ENCODE measurements at places on chromosomes 2 and 18.

DNA sequence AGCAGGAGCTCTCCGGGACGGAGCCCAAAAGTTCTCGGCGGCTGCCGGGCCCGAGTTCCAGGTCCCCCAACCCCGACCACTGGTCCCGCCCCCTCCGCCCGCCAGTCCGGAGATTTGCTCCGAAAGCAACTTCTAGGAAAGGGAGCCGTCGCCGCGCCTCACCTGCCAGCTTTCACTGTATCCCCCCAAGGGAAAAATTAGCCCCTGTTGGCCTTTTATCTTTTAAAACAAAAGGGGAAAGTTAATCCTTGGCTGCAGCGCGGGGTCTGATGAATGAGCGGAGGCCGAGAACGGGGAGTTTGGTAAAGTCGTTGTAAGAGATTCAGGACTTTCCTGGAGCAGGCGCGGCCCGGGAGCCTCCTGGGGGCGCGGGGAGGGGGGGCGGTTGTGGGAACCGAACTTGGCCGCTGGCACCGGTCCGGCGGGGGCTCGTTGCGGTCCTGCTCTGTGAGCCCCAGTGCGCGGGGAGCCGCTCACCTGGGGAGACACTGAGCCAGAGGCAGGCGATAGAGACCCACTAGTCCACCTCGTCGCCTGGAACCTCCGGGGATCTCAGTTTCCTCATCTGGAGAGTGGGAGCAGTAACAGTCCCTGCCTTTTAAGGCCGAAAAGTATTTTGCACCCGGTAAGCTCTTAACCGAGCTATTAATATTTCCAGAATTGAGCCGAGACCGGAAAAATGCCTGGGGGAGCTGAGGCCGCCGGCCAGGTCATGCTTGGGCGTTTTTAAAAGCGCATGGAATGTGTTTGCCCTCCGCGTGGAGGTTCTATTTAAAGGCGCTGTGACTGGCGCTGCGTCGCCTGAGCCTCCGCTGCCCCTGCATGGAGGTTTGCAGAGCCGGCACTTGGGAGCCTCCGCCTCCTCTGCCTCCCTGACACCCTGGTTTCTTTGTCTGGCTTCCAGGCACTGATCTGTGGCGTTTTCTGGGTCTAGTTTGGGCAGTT, 1.1 kb downstream of the EFHD1 start:
- no peak for DNase-seq

GRCh38 chr2:55482186-55482884, 37.2 kb upstream of the CFAP36 start:
- no peak for DNase-seq

DNA sequence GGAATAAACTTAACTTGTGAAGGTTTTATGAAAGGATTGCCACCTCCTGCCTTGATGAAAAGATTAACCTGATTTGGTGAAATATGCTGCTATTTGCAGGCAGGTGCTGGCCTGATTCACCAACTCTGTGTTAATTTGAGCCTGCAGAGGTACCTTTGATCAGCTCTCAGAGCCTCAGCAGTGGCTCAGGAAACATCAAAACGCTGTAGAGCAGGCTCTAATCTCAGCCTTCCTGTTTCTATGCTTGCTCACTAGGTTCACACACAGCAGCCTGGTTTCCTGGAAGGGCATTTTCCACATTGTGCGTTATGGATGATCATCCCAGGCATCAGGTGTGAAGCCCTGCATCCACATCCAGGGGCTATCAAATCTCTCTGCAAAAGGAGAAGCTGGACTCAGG, 16.9 kb downstream of the TGIF1 start:
- DNase-seq: no peak

DNA sequence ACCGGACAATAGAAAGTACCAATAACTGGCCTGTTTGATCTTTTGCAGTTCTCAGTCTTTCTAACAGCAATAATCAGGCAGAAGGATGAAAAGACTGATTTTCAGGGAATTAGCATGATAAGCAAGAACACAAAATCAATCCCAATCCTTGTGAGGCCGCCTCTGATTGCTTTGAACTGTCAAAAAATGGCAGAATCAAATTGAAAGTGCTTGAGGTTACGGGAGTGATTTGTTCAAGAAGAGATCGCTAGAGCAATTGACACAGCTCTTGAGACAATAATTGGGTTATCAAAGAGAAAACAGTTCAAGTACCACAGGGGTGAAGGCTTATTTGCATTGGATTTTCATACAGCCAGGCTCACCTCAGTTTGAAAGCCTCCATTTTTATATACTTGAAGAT, 663.4 kb downstream of the ARHGAP15 start:
- no peak for DNase-seq

DNA sequence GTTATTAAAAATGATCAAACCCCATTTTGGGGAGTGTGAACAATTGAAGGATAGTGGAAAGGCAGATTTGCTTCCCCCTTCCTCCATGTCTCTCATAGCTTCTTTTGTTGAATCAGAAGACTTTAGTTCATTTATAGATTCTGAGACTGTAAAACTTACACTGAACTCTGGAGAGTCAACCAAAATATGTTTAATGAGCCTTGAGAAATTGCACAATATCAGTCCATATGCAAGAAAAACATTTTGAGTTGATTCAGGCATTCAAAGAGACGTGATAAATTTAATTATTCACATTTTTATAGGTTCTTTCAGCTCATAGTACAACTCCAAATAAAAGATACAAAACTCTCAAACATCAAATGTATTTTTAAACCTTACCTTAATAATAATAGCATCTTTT, 354.4 kb upstream of the SPRED2 start:
- no peak for DNase-seq

- DNase-seq: no peak
Measured at GRCh38 chr2:135825550-135826176, 11.3 kb downstream of the LCT start.

DNA sequence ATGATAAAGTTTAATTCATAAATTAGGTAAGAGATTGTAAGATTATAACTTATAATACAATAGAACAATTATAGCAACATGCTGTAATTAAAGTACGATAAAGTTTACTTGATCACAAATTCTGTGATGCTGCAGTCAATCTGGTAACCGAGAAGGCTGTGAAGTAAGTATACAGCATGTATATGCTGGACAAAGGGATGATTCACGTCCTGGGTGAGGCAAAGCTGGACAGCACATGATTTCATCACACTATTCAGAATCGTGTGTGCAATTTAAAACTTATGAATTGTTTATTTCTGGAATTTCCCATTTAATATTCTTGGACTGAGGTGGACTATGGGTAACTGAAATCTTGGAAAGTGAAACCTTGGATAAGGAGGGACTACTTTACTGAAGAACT, 522.2 kb upstream of the CNTNAP5 start:
- no peak for DNase-seq

DNA sequence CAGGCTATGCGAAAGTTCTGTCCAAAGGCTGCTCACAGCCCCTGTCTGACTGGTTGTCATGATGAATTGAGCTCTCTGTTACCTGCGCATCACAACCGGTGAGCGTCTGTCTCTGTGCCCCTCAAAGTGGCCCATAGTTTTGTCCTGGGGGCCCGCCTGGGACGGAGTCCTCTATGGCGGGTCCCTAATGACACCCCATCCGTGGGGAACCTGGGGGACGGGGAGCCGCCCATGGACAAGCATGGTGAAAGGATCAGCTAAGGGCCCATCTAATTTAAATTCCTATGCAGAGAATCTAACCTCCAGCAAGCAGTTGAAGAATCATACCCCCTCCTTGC, 473 bp downstream of the ELMOD3 start:
- DNase-seq: no peak

DNA sequence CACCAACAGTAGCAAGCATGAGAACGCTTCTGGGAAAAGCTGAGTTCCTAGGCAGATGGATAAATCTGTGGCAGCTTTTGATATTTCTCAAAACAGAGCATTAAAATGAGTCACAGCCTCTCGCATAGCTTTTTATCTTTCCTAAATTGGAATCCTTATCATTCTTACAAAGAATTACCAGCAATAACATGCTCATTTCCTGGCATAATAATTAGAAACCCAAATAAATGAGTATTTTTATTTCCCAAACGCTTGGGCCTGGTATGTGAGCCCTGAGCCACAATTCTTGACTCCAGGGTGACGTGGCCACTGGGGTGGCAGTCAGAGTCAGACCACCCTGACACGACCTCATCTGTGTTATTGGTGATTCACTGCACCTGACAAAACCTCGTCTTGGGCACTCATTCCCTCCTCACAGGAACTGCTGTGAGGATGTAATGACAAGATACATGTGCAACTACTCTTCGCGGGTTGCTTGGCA, 210.7 kb downstream of the ARL4C start:
- no peak for DNase-seq

DNA sequence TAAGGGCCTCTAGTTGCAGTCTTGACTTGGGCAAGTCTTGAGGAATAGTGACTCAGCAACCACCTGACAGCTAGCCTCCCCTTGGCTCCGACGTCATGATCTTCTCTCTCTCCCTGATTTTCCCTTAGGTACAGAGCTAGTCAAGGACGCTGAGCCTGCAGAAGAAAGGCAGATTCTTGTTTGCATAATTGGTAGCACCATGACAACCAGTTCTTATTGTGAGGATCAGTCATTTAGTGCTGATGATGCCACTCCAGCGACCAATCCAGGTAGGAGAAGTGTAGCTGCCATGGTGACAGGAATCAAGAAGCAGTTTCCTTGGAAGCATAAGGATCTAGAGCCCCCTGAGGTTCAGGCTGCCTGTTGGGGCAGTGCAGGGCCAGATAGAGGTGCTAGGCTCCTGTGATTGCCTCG, 2.8 kb upstream of the RESP18 start:
- DNase-seq: no peak

GRCh38 chr2:211436182-211436581, 879.8 kb downstream of the CPS1 start:
- no peak for DNase-seq

DNA sequence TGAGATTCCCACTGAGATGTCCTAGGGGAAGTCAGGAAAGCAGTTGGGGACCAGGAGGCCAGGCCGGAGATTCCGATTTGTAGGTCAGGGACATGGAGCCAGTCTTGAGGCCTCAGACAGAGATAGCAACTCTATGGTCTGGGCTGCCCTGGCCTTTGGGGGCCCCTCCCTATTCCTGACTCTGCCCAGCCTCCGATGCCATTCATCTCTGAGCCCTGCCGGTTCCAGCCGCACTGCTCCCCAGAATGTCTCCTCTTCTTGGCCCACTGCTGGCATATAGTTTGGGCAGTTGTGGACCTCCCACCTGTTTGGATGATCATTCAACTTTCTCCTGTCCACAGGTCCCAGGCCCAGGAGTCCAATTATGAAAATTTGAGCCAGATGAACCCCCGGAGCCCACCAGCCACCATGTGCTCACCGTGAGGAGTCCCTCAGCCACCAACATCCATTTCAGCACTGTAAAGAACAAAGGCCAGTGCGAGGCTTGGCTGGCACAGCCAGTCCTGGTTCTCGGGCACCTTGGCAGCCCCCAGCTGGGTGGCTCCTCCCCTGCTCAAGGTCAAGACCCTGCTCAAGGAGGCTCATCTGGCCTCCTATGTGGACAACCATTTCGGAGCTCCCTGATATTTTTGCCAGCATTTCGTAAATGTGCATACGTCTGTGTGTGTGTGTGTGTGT, 16.4 kb downstream of the SIGLEC15 start:
- no peak for DNase-seq

DNA sequence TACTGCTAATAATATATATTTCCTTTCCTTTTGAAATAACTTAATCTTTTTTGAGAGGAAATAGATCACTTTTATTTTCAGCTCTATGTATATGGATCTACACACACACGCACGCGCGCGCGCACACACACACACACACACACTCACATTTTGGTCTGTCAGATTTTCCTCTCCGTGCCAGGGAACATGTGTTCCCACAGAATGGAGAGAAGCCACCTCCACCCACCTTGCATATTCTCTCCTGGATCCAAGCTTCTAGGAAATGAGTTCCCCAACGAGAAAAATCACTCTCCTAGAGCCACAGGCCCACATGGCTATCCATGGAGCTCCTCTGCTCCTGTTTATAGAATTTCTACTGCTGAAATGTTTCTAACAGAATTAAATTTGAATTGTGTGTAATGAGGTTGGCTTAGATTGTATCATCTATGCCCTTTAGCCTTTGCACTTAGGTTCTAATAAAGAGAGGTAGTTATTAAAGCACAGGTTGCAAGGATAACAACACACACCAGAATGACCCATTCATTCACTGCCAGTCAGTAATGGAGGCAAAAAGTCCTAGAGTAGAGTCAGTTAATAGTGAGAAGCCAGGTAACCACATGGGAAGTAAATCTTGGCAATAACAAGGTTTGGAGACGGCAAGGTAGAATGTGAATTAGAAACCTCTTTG, 19.7 kb downstream of the IFIH1 start:
- no peak for DNase-seq

- no peak for DNase-seq
Measured at GRCh38 chr2:175123254-175123653, 44.7 kb downstream of the ATF2 start.

GRCh38 chr2:47850198-47850597, 56.1 kb downstream of the FBXO11 start:
- no peak for DNase-seq

DNA sequence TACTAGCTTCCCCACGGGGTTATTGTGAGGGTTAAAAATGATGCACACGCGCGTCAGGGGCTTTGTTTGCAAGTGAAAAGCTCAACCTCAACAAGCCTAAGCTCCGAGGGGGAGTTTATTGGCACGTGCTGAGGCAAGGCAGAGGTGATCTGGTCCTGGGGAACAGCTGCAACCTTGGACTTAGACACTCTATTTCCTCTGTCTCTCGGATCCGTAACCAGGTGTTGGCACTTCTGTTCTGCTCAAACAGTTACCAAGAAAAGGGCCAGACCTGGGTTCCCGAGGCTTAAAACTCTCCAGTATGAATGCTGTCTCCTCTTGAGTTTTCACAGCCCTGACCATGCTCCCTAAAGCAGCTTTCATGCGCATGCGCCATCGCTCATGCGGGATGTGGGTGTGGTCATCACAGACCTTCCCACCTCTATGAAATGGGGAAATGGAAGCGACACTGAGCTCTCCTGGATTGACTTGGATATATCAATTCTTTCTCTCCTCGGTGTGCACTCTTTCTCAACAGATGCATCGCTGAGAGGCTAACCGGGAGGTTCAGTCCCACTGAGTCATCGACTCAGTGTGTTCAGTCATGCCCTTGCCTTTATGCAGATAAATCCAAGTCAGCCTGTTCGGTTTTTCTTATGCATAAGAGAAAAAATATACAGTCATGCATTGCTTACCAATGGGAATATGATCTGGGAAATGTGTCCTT, 19.9 kb upstream of the RAB31 start:
- DNase-seq: no peak

- no peak for DNase-seq
Measured at GRCh38 chr2:64942693-64943092, 46.5 kb upstream of the SLC1A4 start.

DNA sequence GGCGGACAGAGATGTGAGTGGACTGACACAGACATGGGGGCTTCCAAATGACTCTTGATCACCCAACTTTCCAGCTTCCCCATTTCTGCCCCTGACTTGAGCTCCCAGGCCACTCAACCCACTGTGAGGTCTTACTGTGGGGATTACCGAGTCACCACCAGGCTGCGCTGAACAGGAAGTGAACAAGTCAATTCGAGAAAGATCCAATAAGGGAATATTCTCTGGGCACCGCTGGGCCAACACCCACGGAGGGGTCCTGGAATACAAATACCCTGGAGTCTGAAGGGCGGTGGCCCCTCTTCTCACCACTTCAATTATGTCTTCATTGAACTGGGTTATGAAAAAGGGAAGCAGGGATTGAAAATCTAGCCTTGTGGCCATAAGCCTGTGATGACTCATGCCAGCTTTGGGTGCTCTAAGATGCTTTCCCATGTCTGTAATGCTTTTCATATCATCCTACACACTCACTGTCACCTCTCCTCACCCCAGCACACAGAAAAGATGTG, 37.7 kb downstream of the BCL11A start:
- DNase-seq: no peak

- no peak for DNase-seq
Measured at GRCh38 chr18:54209471-54210180, 14.8 kb downstream of the MBD2 start.
